ENCODE measurements at places on chromosomes 1 and 21.

DNA sequence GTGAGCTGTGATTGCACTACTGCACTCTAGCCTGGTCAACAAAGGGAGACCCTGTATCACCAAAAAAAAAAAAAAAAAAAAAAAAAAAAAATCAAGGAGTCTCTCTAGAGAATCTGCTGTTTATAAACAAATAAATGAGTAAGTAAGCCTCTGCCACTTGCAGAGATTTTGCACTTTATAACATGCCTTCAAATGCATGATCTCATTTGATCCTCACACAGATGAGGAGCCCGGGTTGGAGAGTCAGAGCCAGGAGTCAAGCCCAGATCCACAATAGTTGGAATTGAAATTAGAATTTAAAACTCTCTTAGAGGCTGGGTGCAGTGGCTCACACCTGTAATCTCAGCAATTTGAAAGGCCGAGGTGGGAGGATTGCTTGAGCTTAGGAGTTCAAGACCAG lies 4.0 kb downstream of the PRELP start:
- DNase-seq: no peak
- H3K27ac ChIP-seq: no peak overlapping the region
- H3K4me3 ChIP-seq: no peak overlapping the region
- H3K36me3 ChIP-seq: no peaks in the 10 kb centered on the region
- H3K27me3 ChIP-seq: no peaks in the 10 kb centered on the region

GRCh38 chr1:109793486-109794318 lies 30.0 kb upstream of the EPS8L3 start:
- peak overlapping the region; percentile 31 for H3K27ac ChIP-seq
- H3K36me3 ChIP-seq: no peaks in the 10 kb centered on the region
- H3K27me3 ChIP-seq: no peaks in the 10 kb centered on the region
- no peak for DNase-seq

- H3K4me3 ChIP-seq: peak overlapping the region; percentile 62
- H3K27me3 ChIP-seq: peaks cover 69% of the 10 kb centered on the region
- no peak overlapping the region for H3K27ac ChIP-seq
- peaks cover 27% of the 10 kb centered on the region for H3K4me1 ChIP-seq
- DNase-seq: no peak
These were observed 14.6 kb downstream of the NR5A2 start for GRCh38 chr1:200042119-200042551.

DNA sequence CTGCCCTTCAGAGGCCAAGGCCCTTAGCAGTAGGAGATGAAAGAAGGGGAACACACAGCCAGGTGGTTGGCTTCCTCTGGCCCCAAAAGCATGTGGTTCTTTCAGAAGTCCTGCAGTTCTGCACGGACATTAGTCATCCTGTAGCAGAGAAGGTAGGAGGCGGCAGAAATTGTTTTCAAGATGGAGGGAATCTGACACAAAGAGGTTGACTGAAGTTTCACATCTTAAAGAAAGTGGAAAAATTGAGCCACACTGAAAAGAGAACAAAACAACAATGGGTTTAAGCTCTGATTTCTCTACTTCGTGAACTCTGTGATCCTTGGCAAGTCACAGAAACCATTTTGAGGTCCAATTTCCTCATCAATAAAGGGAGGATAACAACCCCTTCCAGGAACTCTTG lies 125.3 kb upstream of the DNAH14 start:
- no peaks in the 10 kb centered on the region for H3K4me1 ChIP-seq
- no peaks in the 10 kb centered on the region for H3K27me3 ChIP-seq
- H3K4me3 ChIP-seq: no peak overlapping the region
- H3K27ac ChIP-seq: no peak overlapping the region
- no peaks in the 10 kb centered on the region for H3K36me3 ChIP-seq
- no peak for DNase-seq

DNA sequence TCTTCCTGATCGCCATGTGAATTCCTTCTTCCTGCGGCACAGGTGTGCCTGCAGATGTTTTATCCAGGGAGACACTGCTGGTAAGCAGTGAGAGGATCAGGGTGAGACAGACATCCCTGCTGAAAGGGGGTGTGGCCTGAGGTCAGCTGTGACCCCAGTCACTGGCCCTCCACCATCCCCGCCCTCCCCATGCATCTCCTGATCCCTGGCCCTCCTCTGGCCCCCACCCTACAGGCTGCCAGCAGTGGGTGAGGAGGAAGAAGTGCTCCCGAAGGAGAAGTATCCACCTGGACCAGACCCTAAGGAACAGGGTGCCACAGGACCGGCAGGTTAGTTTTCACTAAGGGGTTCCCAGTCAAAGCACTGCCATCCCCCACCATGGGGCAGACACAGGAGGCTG lies 85.3 kb downstream of the GLIS1 start:
- DNase-seq: no peak
- no peak overlapping the region for H3K4me3 ChIP-seq
- peaks cover under 1% of the 10 kb centered on the region for H3K27me3 ChIP-seq
- no peaks in the 10 kb centered on the region for H3K36me3 ChIP-seq
- no peaks in the 10 kb centered on the region for H3K4me1 ChIP-seq
- no peak overlapping the region for H3K27ac ChIP-seq

DNA sequence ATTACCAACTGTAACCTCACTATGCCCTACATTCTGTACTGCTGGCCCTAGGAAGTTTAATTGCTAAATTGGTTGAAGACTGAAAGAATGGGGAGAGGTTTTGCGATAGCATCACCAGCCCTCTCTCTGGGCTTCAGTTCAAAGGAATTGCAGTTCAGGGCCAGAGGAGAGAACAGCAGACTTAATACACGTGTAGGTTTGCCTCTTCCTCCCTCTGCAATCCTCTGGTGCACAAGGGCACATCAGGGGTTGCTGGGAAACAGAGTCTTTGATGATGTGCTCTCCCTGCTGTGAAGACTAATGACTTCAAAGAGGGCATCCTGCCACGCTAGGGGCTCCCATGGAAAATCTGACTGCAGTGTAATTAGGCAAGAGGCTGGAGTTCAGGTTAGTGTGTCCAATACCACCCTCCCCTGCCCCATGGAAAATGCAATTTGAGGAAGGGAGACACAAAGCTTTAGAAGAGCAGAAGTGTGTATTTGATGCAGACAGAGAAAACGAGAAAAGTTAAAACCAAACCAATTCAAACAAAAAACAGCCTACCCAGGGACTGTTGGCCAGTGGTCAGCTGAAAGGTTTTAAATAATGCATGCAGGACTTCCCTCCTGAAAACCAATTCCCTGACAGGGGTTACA lies 167.9 kb downstream of the ASTN1 start:
- peak overlapping the region; percentile 35 for H3K4me3 ChIP-seq
- DNase-seq: peak; percentile 10
- H3K27ac ChIP-seq: peak overlapping the region; percentile 81
- no peaks in the 10 kb centered on the region for H3K36me3 ChIP-seq
- peaks cover 30% of the 10 kb centered on the region for H3K4me1 ChIP-seq
- no peaks in the 10 kb centered on the region for H3K27me3 ChIP-seq

- no peaks in the 10 kb centered on the region for H3K4me1 ChIP-seq
- H3K27ac ChIP-seq: no peak overlapping the region
- no peak overlapping the region for H3K4me3 ChIP-seq
- DNase-seq: no peak
These were observed 301.9 kb upstream of the DPYD start for GRCh38 chr1:98222706-98223105.

GRCh38 chr1:100542285-100542684 lies 4.3 kb downstream of the GPR88 start:
- DNase-seq: no peak
- H3K27me3 ChIP-seq: peaks cover 70% of the 10 kb centered on the region
- H3K27ac ChIP-seq: no peak overlapping the region
- H3K4me3 ChIP-seq: no peak overlapping the region
- H3K36me3 ChIP-seq: no peaks in the 10 kb centered on the region

DNA sequence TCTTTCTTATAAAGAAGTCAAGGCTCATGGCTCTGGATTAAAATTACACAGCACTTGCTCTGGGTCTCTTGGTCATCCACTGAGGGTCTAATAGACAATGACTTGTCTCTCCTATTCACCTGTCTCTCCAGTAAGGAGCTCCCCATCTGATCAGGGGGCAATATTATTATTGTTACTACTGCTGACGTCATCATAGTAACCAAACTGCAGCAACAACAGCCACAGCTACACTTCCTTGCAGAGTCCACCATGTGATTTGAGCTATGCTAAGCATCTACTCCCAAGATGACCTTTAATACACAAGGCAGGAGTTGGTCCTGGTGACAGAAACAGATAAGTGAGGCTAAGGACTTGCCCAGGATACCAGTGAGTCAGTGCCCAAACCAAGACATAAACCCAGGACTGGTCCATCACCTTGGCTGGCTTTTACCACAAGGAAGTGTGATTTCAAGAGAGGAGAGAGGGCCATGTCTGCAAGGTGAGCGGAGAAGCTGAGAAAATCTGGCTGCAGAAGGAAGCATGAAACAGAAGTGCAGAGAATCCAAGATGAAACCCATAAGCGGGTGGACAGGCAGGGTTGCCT lies 602.5 kb downstream of the PTPRU start:
- H3K27ac ChIP-seq: no peak overlapping the region
- no peak for DNase-seq
- peaks cover 3% of the 10 kb centered on the region for H3K36me3 ChIP-seq
- no peak overlapping the region for H3K4me3 ChIP-seq

DNA sequence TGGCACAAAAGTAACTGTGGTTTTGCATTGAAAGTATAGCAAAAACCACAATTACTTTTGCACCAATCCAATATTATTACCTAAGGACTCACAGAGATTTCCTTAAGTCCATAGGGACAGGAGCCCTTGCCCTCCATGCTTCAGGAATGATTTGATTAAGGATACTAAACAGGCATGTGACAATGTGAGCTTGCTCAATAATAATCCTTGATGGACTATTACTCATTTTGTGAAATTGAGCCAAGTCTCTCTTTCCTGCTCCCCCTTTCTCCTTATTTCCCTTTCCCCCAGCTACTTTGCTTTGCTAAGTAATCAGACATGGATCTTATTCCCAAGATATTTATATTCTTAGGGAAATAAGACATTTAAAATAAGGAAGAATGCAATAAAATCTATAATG lies 21.6 kb upstream of the RGL1 start:
- peaks cover 23% of the 10 kb centered on the region for H3K4me1 ChIP-seq
- no peak overlapping the region for H3K27ac ChIP-seq
- no peaks in the 10 kb centered on the region for H3K36me3 ChIP-seq
- no peaks in the 10 kb centered on the region for H3K27me3 ChIP-seq

- H3K4me1 ChIP-seq: peaks cover 30% of the 10 kb centered on the region
- no peaks in the 10 kb centered on the region for H3K27me3 ChIP-seq
- H3K4me3 ChIP-seq: no peak overlapping the region
- H3K36me3 ChIP-seq: peaks cover 5% of the 10 kb centered on the region
- DNase-seq: no peak
- peak overlapping the region; percentile 60 for H3K27ac ChIP-seq
These were observed 8.3 kb downstream of the FRRS1 start for GRCh38 chr1:99758073-99758511.

DNA sequence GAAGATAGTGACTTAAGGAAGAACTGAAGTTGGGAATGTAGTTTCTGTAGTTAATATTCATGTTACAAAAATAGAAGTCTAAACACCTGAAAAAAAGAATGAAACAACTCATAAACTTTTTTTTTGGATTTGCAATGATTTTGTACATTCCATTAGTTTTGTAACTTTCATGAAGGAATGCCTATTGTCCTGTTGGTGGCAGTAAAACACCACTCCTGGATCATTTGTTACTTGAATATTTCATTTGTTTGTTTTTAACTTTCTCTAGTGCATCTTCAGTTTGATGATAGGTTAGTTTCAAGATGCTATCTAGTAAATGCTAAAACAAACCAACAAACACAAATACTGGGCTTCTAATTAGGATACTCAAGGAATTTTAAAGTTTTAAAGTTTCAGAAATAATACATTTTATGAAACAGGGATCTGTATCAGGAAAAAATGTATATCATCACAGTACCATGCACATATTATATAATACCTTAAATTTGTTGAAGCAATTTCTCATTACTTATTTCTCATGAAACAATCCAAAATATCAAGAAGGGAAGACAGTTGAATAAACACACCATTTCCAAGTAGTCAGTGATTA lies 229.7 kb upstream of the CACYBP start:
- H3K36me3 ChIP-seq: no peaks in the 10 kb centered on the region
- H3K4me3 ChIP-seq: no peak overlapping the region
- no peak overlapping the region for H3K27ac ChIP-seq
- no peaks in the 10 kb centered on the region for H3K27me3 ChIP-seq
- no peak for DNase-seq
- H3K4me1 ChIP-seq: no peaks in the 10 kb centered on the region

- H3K27ac ChIP-seq: peak overlapping the region; percentile 87
- peaks cover 29% of the 10 kb centered on the region for H3K4me1 ChIP-seq
- DNase-seq: peak; percentile 72
- no peaks in the 10 kb centered on the region for H3K36me3 ChIP-seq
These were observed 694 bp upstream of the PDIK1L start for GRCh38 chr1:26110731-26111529.

DNA sequence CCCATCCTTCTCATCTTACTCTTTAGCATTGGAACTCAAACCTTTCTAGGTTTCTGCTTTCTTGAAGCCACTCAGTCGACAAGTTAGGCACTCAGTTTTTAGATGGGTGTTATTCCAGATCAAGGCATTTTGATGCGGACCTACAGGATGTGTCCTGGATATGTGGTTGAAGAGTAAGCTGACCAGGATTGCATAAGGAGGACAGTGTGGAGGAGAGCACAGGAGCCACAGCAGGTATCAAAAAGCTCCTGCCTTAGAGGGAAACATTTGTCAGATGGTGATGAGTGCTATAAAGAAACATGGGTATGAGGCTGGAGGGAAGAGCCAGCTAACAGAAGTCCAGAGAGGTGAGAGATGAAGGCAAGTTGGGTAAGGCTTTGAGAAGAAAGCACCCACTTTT lies 33.9 kb upstream of the OPRD1 start:
- no peak overlapping the region for H3K4me3 ChIP-seq
- no peak for DNase-seq
- H3K4me1 ChIP-seq: peaks cover 18% of the 10 kb centered on the region
- H3K27ac ChIP-seq: no peak overlapping the region
- peaks cover 6% of the 10 kb centered on the region for H3K36me3 ChIP-seq
- no peaks in the 10 kb centered on the region for H3K27me3 ChIP-seq

- peak overlapping the region; percentile 81 for H3K27ac ChIP-seq
- H3K4me3 ChIP-seq: no peak overlapping the region
- no peak for DNase-seq
- H3K4me1 ChIP-seq: no peaks in the 10 kb centered on the region
- H3K27me3 ChIP-seq: peaks cover 13% of the 10 kb centered on the region
These were observed 450.9 kb downstream of the MATN1 start for GRCh38 chr1:30272277-30273020.

DNA sequence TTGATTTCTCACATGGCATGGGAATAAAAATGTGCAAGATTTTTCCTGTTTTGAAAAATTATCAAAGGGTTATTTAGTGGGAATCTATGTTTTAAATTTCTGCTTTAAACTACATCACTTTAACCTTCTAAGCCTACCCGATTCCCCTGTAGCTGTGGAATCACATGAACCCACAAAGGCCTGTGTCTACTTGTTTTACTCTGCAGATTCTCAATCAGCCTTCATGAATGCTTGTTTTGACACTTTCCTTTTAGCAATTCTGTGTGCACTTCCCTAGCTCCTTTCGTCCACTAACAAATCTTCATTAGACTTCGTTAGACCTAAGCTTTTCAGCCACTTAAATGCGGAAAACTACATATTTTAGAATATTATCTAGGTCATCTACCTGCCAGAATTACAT lies 56.0 kb upstream of the C1orf21 start:
- H3K27ac ChIP-seq: no peak overlapping the region
- no peak overlapping the region for H3K4me3 ChIP-seq
- H3K36me3 ChIP-seq: no peaks in the 10 kb centered on the region
- H3K4me1 ChIP-seq: peaks cover 11% of the 10 kb centered on the region
- no peak for DNase-seq

- DNase-seq: peak; percentile 42
- peak overlapping the region; percentile 23 for H3K27ac ChIP-seq
- H3K4me3 ChIP-seq: no peak overlapping the region
- H3K27me3 ChIP-seq: peaks cover 26% of the 10 kb centered on the region
- peaks cover 5% of the 10 kb centered on the region for H3K4me1 ChIP-seq
These were observed 7.1 kb upstream of the TMEM61 start for GRCh38 chr1:54973205-54973921.

- no peak overlapping the region for H3K27ac ChIP-seq
- no peaks in the 10 kb centered on the region for H3K4me1 ChIP-seq
- no peak for DNase-seq
These were observed 37.1 kb upstream of the CR2 start for GRCh38 chr1:207417076-207417475.
